ENCODE measurements at places on chromosomes 3 and 15. TPM values are rescaled to one million over a fixed set of nuclear protein-coding genes. Genes with fewer than 3 reads are reported as not detected.

HAPLN3 gene
- total RNA-seq = 5.7 TPM

DCLK3 gene
- total RNA-seq = 0.34 TPM

ACAN gene
- total RNA-seq = 5.2 TPM

DLL4 gene
- total RNA-seq = 31.8 TPM

MKRN3 gene
- not detected for total RNA-seq

NCKIPSD gene
- 10.2 TPM for total RNA-seq

DYNLT2B gene
- total RNA-seq = 12.7 TPM

MEIS2 gene
- 18.9 TPM for total RNA-seq

TRIM42 gene
- not detected for total RNA-seq

OR5K2 gene
- not detected for total RNA-seq

SPCS1 gene
- total RNA-seq = 63.3 TPM

MASP1 gene
- total RNA-seq = 8.3 TPM

C2CD4A gene
- 0.67 TPM for total RNA-seq

JMJD7 gene
- total RNA-seq = 28.1 TPM

ZMYND10 gene
- total RNA-seq = 70.8 TPM

TPRG1 gene
- 13.8 TPM for total RNA-seq

AMT gene
- total RNA-seq = 12.4 TPM
